ENCODE measurements at places on chromosomes 2 and 18. TPM values are rescaled to one million over a fixed set of nuclear protein-coding genes. Genes with fewer than 3 reads are reported as not detected.

Gene CFAP65
- total RNA-seq, result not detected

Gene CPLX4
- total RNA-seq, result not detected

Gene RETREG2
- total RNA-seq, result 107 TPM

Gene IL37
- 0.33 TPM for total RNA-seq

GRCh38 chr18:10715791-10716190, 190.0 kb downstream of the NAPG start:
- no peaks in the 10 kb centered on the region for H3K4me1 ChIP-seq
- no peak overlapping the region for H3K4me3 ChIP-seq
- no peak overlapping the region for H3K27ac ChIP-seq
- no peaks in the 10 kb centered on the region for H3K36me3 ChIP-seq
- peaks cover 4% of the 10 kb centered on the region for H3K27me3 ChIP-seq

GRCh38 chr2:45732946-45733345, 81.5 kb downstream of the PRKCE start:
- H3K36me3 ChIP-seq, result no peaks in the 10 kb centered on the region
- H3K4me1 ChIP-seq, result no peaks in the 10 kb centered on the region
- no peak overlapping the region for H3K27ac ChIP-seq
- H3K27me3 ChIP-seq, result no peaks in the 10 kb centered on the region
- no peak for DNase-seq

DNA sequence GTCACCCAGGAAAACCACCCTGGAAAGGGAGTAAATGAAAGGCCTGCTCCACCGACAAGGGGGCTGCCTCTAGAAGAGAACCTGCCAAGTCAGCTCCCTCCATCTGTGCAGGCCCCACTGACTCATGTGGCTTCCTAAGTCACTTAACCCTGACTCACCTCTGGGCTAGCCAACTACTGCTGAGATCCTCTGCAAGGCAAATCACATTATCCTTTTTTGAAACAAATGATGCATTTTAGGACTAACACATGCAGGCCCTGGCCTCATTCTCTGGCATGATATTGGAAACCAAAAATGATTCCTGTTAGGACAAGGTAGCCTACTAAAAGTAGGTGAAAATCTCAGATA, 474.6 kb downstream of the EPHA4 start:
- H3K27me3 ChIP-seq, result no peaks in the 10 kb centered on the region
- no peak overlapping the region for H3K27ac ChIP-seq
- no peak for DNase-seq
- no peaks in the 10 kb centered on the region for H3K36me3 ChIP-seq
- H3K4me3 ChIP-seq, result no peak overlapping the region

DNA sequence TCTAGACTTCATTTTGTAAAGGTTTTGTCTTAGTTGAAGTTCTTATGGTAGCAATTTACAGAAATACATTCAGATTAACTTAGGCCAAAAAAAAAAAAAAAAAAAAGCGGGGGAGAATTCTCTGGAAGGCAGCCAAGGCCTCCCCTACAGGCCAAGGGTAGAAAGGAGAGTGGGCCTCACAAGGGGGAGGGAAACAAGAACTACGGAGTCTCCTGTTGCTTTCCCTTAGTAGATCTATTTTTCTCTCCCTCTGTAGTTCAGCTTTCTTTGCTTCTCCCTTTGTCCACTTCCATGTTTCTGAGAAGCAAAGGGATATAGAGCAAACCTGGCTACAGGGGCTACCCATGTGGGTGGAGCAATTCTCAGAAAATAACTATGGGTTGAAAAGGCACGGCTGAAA, 2.4 kb upstream of the STK11IP start:
- DNase-seq, result no peak
- H3K4me1 ChIP-seq, result peaks cover 24% of the 10 kb centered on the region
- no peak overlapping the region for H3K4me3 ChIP-seq
- no peaks in the 10 kb centered on the region for H3K36me3 ChIP-seq

GRCh38 chr2:75324141-75324540, 124.8 kb upstream of the TACR1 start:
- no peak for DNase-seq
- no peaks in the 10 kb centered on the region for H3K4me1 ChIP-seq
- no peaks in the 10 kb centered on the region for H3K36me3 ChIP-seq

GRCh38 chr2:209495855-209496585, 72.2 kb downstream of the MAP2 start:
- no peaks in the 10 kb centered on the region for H3K4me1 ChIP-seq
- H3K4me3 ChIP-seq, result no peak overlapping the region
- H3K36me3 ChIP-seq, result no peaks in the 10 kb centered on the region
- H3K27me3 ChIP-seq, result no peaks in the 10 kb centered on the region

DNA sequence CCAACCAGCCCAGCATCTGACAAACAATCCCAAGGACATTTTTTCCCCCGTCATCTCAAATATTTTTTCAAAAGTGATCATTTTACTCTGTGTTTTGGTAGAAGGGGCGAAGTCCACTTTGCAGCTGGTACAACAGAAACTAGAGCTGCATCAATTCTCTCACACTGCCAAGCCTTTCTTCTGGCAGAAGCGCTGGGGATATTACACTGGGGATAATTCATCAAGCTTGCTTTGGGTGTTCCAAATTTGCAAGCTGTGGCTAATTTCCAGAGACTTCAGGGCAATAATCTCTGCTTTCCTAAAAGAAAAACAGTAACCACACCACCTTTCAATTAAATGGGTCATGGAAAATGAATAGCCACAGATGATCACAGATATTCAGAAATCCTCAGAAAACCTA, 238.3 kb downstream of the SLC8A1 start:
- H3K36me3 ChIP-seq, result no peaks in the 10 kb centered on the region
- no peak for DNase-seq
- H3K4me3 ChIP-seq, result no peak overlapping the region
- no peak overlapping the region for H3K27ac ChIP-seq

Data from activated CD4-positive, alpha-beta memory T cell treated with anti-CD3 and anti-CD28 coated beads, Interleukin-2, amount 10 ng/mL, durations not matched to agents 7 days and 5 days (primary cell).